ENCODE measurements at places on chromosomes 3 and 15.

GRCh38 chr15:43273243-43273642 is 6.5 kb upstream of the TGM5 start:
- DNase-seq: no peak

DNA sequence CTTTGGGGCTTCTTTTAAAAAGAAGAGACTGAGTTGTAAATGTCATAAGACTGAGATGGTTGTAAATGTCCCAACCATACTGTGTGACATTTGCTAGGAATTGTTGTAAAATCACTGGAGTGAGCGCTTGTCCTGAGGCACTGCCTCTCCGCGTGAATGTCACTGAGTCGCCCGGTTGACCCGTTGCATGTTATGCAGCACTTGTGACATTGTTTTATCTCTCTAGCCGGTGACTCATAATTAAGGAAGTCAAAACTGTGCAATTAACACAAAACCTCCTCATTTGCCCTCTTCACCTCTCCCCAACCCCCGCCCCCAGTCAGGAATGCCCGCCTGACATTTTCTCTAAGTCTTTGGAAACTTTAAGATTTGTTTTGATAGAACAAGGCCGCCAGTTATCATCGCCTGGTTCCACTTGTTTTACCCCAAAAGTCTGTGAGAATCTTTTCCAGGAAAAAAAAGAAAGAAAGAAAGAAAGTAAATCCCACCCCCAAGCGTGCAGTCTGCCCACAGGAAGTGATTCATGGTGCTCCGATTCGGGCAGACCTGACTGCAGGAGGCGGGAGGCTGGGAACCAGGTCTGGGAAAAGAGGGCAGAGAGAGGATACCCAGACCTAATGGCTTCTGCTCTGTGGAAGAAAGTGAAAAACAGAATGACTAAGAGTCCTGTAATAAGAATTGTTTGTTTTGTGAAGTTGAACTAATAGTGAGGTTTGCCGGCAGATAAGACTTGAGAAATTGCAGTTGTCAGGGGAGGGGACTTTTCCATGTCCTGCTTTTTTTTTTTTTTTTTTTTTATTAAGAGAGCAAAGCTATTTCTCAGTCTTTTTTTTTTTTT is 84.8 kb downstream of the SMAD3 start:
- peak; percentile 99 for DNase-seq

- DNase-seq: peak; percentile 59
Measured at GRCh38 chr3:24476871-24477656, 17.6 kb downstream of the THRB start.

GRCh38 chr3:186516646-186517045 is 27.5 kb downstream of the CRYGS start:
- no peak for DNase-seq

GRCh38 chr3:195903950-195904290 is 4.4 kb downstream of the TNK2 start:
- DNase-seq: no peak

DNA sequence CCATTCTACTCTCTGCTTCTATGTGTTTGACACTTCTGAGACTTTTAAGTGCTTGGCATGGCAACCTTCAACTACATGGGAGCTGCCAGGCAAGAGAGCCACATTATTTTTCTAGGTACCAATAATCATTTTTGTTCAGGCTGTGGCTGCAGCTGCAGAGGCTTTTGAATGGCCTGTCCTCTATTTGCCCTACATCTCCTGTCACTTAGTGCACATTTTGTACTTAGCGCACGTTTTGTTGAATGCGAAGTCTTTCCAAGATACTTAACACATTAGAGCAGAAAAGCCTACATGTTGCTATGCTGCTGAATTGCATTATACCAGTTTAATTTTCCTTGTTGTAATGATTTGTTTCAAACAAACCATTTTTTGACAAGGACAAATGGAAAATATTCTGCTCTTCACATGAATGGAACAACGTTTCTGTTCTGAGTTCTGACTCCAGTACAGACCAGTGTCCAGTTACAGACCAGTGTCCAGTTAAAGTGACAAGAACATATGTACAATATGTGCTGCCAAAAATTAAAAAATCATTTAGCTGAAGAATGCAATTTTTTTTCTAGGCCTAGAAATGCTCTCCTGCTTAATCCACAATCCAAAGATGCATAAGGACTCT is 113.9 kb downstream of the ABI3BP start:
- DNase-seq: no peak

GRCh38 chr3:190019844-190020243 is 100.9 kb downstream of the P3H2 start:
- no peak for DNase-seq

DNA sequence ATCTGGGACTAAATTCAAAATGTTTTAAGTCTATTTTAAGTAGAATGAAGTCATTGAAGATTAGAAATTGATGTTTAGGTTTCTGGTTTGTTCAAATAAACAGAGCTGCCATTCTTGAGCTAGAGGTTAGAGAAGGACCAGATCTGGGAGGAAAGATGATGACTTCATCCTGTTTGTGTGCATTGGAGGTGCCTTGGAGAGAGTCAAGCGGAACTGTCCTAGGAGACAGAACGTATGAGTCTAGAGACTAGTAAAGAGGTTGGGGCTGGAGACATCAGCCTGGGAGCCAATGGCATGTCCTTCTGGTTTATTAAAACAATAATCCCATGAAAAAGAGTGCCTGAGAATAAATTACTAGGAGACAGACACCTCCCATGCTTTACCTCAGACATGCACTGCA is 303.4 kb downstream of the KBTBD8 start:
- DNase-seq: no peak

GRCh38 chr3:13145131-13145825 is 72.0 kb upstream of the IQSEC1 start:
- no peak for DNase-seq

DNA sequence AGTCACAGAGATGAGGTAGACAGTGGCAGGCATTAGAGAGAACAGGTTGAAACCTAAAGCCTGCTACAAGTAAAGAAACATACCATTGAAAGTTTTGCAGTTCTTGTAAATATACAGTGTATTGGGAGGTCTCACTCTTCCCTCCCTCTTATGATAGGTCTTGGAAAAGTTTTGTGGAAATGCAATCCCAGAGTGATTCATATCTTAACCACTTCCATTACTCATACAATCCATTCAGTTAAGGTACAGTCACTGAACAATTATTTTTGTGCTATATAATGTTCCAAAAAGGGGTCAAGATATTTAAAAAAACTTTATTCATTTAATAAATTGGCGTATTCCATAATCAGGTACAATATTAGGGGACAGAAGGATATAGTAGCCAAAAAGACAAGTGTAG is 737.7 kb upstream of the ALCAM start:
- DNase-seq: peak; percentile 84
